NCI-H2029 (cell line): ENCODE measurements at places on chromosomes 12 and 14.

GRCh38 chr12:94550964-94551363, 91.3 kb upstream of the CEP83 start:
- no peak for DNase-seq

DNA sequence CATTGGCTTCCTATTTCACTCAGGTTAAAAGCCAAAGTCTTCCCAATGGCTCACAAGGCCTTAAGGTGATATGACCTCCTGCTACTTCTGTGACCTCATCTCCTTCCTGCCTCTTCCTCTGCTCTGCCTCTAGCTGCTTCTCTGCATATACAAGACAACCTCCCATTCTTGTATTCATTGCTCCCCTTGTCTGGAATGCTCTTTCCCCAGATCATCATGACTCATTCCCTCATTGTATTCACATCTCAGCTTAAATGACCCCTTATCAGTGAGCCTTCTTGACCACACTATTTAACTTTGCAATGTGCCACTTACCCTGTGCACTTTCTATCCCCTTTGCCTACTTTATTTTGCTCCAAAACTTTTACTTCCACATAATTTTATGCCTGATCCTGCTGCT, 90.2 kb downstream of the PPP1R12A start:
- DNase-seq, result no peak

GRCh38 chr12:51351913-51352532, 5.5 kb upstream of the CELA1 start:
- no peak for DNase-seq

- no peak for DNase-seq
Measured at GRCh38 chr14:73386342-73386741, 72.0 kb downstream of the NUMB start.

DNA sequence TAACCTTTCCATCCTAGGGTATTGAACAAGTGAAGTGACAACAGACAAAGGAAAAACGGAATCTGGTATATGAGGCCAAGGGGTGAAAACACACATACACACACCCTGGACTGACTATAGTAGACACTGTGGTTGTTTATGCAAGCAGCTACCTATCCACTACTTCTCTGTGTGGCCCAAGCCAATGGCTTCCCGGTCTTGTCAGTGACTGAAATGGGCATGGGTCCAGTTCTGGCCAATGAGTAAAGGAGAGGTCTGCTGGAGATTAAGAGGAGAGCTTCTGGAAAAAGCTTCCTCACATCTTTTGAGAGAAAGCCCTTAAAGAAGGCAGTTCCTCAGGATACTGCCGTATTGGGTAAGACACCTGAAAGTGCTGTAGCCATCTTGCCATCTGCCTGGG, 19.3 kb downstream of the MBIP start:
- no peak for DNase-seq

GRCh38 chr12:4648104-4648500, 749 bp downstream of the AKAP3 start:
- DNase-seq, result no peak

DNA sequence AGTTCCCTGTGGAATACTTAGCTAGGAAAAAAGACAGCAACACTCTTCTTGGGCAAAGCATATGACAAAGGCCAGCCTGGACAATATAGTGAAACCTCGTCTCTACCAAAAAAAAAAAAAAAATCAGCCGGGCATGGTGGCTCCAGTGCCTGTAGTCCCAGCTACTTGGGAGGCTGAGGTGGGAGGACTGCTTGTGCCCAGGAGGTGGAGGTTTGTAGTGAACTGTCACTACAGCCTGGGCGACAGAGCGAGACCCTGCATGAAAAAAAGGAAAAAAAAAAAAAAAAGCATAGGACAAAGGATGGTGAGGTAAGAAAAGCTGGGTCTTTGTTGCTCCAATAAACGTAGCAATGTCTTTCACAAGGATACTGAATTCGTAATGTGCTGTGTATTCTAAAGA, 1.1 kb downstream of the TXNDC16 start:
- no peak for DNase-seq

- no peak for DNase-seq
Measured at GRCh38 chr14:71094722-71095121, 187.5 kb downstream of the PCNX1 start.
